NCI-H1092 (cell line): ENCODE measurements at places on chromosomes 1 and 21.

DNA sequence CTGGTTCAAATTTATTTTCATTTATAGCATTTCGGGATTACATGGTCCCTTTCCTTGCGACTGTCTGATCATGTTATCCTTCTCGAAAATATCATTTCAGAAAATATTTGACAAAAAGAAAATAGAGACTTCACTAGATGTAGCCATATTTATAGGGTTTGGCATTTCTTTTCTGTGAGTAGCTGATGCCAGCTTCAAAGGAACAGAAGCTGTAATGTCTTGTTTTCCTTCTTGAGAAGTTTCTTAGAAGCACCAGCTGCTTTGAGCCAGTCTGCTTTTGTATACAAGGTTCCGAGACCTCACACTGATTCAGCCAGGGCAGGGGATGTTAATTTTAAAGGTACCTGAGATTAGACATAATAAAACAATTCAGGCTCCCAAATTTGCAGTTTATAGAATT is 248.2 kb downstream of the ZNF648 start:
- no peak for DNase-seq

GRCh38 chr1:39098546-39099250 is 72.5 kb downstream of the NDUFS5 start:
- peak; percentile 98 for DNase-seq

- DNase-seq = no peak
Observed at GRCh38 chr21:26881504-26882228, 36.5 kb upstream of the ADAMTS1 start.

DNA sequence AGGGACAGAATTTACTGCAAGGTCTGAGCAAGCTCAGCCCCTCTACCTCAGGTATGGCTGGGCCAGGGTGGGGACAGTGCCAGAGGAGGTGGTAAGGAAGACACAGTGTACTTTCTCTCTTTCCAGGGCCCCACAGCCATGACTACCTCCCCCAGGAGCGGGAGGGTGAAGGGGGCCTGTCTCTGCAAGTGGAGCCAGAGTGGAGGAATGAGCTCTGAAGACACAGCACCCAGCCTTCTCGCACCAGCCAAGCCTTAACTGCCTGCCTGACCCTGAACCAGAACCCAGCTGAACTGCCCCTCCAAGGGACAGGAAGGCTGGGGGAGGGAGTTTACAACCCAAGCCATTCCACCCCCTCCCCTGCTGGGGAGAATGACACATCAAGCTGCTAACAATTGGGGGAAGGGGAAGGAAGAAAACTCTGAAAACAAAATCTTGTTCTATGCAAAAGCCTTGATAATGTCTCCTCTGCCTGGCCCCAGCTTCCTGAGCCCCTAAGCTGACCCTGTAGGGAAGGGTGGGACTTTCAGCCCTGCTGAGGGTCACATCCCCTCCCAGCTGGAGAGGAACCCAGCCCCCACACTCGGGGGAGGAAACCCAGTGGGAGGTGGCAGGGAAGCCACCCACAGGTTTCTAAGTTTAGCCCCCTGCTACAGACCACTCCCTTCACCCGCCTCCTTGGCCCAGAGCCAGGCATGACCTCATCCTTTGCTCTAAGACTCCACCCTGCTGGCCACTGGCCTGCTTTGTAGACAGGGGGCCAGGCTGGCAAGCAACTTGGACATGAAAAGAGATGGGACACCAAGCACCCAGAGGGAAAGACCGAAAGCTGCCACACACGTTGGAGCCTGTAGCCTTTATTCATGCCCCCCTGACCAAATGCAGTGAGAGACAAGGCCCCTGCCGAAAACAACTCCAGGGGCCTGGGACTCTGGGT is 6.4 kb downstream of the RHOC start:
- peak; percentile 41 for DNase-seq
